ENCODE measurements at places on chromosomes 1 and 21.

- DNase-seq = peak; percentile 25
These were observed 1.1 kb downstream of the ZSWIM5 start for GRCh38 chr1:45205011-45205909.

DNA sequence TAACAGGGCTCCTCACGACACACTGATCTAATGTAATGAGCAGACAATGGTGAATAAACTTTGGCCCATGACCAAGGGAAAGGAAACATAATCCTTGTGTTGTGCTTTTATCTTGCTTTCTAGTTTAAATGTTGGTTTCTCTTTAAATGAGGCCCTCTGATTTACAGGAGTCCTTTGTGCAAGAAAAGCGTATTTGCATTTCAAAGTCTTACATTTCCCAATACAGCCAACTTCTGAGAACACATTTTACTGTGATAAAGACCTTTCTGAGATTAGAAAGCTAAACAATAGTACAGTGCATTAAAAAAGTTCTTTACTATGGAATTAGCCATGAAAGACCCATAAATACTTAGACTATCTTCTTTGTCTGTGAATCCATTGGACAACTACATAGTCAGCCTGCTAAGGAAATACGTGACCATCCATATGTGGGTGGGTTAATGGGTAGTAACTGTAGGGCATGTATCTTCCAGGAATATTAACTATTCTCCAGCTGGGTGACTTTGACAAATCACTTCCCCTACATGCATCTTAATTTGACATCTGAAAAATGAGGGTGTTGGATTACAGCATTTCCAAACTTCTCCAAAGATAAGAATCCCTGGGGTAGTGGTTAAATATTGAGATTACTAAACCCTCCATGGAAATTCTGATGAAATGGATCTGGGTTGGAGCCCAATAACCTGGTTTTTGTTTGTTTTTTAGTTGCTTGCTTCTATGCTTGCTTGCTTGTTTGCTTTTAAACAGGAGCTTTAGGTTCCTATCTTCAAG, 50.3 kb upstream of the USP1 start:
- no peak for DNase-seq

- DNase-seq = peak; percentile 45
These were observed 688.5 kb downstream of the MATN1 start for GRCh38 chr1:30034627-30035521.

DNA sequence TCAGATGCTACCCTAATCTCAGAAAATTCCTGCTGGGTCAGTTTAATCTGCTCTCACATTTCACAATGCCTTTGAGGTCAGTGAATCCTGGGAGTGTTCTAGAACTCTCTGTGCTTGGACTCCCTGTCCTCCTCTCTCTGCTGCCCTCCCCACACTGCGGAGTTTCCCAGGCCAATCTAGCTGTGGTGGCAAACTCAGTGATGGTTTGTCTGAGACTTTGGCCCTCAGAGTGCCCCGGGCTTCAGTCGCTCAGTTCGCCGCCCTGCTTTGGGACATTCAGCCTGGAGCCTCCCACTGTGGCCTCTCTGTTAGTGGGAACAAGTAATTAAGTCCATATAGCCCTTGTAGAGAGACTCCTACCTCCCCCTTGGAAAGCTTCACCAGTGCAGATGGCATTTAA, 7.1 kb downstream of the C1orf226 start:
- DNase-seq = no peak

- DNase-seq = no peak
These were observed 42.6 kb downstream of the UBE2G2 start for GRCh38 chr21:44758781-44759627.

DNA sequence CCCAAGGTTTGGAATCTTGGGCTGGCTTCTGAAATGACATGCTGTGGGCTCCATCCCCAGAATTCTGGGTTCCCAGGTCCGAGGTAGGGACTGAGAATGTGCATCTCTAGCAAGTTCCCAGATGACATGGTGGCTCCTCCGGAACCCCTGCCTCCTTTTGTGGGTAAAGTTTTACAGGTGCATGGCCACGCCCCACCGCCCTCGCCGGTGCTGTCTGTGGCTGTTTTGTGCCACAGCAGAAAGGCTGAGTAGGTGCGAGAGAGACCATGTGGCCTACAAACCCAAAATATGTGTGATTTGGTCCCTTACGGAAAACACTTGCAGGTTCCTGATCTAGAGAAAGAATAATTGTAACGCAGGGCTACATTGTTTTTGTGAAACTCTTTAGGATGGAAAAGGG, 30.9 kb downstream of the SKI start:
- DNase-seq = no peak
